ENCODE measurements at places on chromosomes 1 and 21. TPM values are rescaled to one million over a fixed set of nuclear protein-coding genes. Genes with fewer than 3 reads are reported as not detected.

DNA sequence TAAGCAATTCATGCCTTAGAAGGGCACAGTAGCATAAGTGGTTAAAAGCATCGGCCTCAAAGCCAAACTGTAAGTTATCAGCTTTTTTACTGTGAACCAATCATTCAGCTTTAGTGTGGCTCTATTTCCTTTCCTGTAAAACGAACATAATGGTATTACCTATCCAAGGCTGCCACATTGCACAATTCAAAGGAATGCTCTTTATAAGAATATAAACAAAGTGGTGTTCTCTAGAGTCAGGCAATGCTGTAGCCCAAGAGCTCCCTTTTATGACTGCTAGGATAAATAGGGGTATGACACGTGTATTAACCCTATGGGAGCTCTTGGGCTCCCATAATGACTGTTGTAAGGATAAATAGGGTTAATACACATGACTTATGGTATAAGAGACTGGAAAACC lies 25.4 kb downstream of the INTS7 start:
- ATAC-seq, result no peak

GRCh38 chr1:226131639-226132038 lies 54.9 kb downstream of the ACBD3 start:
- ATAC-seq, result no peak

DNA sequence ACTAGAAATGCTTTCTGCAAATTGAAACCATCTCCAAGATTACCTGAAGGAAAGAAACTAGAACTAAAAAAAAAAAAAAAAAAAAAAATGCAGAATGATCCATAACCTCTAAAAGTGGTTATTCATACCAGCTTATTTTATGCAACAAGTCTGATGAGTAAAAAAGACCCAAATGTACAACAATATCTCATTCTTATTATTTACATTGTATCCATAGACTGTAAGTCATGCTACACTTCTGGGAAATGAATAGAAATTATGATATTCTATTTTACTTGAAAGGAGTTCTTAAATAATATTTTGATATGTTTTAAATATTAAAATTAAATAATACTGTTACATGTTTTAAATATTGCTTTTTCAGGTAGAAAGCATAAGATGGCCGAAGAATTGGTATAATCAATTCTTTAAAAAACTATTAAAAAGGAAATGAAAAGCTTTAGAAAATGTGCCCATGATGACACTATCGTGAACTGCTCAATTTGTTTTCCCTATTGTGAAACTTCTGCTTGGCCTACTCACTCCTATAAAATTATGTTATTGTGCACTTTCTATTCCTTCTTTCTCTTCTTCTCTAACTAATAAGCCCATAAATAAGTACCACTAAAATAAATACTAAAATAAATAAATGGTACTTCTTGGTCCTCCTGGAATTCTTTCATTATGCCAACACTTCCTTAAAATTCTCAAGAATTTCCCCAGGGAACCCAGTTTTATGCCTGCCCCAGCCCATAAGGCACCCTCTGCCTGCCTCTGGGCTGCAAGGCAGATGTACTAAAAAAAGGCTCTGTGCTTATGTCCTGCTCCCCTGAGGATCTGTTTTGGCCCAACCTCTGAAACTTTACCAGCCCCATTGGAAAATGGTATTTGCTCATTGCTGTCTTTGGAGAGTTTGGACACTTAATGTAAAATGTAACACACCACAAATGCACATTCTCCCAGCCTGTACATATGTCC lies 18.1 kb downstream of the SAMSN1 start:
- ATAC-seq, result no peak

GRCh38 chr1:116503546-116504307 lies 67.1 kb downstream of the CD58 start:
- no peak for ATAC-seq

DNA sequence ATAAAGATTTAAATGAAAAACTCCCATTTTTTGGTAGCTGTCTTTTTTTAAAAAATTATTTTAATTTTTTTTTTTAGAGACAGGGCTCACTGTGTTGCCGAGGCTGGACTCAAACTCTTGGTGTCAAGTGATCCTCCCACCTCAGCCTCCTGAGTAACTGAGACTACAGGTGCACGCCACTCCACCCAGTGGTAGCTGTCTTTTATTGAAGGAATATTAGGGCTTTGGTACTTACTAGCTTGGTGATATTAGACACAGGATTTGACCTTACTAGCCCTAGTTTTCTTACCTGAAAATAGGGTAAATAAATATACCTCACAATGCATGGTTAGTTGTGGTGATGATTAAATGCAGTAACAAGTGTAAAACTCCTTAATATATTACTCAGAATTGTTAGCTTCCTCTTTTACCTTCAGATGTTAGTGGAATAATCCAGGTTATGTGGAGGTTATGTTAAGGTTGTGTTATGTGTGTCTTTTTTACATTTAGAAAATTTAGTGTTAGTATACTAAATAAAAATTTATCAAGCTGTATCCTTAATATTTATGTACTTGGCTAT lies 66.8 kb downstream of the PHACTR4 start:
- ATAC-seq, result no peak

GRCh38 chr1:244280859-244281258 lies 170.8 kb downstream of the ADSS2 start:
- ATAC-seq, result no peak

DNA sequence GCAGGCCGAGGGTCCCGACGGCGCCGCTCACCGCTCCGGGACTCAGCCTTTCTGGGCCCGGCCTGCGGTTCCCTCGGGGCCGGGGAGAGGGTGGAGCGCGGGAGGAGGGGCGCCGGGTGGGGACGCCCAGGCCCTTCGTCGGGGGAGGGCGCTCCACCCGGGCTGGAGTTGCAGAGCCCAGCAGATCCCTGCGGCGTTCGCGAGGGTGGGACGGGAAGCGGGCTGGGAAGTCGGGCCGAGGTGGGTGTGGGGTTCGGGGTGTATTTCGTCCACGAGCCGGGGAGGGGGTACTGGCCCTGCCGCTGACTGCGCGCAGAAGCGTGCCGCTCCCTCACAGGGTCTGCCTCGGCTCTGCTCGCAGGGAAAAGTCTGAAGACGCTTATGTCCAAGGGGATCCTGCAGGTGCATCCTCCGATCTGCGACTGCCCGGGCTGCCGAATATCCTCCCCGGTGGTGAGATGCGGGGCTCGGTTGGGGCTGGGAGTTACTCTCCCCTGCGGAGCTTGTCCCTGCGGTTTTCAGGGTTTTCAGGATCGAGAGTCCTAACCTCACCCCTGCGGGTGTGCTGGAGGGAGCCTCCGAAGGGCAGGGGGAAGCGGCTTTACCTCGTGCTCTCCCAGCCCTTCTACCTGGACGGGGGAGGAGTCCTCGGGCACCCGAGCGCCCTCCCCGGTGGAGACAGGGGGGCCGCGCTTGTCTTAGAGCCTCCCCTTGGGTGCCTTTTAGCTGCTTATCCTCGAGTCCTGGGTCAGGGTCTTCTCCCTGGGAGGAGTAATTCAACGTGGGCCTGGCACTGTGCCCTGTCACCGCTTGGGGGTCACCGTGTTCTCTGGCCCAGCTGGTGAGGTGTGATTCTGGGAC lies 2.1 kb downstream of the SAMD11 start:
- peak; percentile 26 for ATAC-seq

GRCh38 chr1:48017716-48018115 lies 20.5 kb upstream of the TRABD2B start:
- peak; percentile 16 for ATAC-seq

DNA sequence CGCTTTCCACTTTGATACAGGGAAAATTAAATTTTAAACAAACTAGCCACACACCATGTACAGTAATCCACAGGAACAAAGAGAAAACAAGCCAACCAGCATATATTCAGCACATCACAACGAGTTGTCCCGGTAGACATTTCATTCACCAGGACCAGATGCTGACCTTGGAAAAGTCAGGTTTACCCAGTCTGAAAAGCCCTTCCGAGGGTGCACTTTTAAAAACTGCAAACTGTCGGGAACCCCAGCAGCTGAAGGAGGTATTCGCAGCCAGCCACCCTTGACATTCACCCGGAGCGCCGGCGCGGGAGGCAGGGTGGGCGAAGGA lies 1.2 kb downstream of the MCOLN3 start:
- no peak for ATAC-seq

DNA sequence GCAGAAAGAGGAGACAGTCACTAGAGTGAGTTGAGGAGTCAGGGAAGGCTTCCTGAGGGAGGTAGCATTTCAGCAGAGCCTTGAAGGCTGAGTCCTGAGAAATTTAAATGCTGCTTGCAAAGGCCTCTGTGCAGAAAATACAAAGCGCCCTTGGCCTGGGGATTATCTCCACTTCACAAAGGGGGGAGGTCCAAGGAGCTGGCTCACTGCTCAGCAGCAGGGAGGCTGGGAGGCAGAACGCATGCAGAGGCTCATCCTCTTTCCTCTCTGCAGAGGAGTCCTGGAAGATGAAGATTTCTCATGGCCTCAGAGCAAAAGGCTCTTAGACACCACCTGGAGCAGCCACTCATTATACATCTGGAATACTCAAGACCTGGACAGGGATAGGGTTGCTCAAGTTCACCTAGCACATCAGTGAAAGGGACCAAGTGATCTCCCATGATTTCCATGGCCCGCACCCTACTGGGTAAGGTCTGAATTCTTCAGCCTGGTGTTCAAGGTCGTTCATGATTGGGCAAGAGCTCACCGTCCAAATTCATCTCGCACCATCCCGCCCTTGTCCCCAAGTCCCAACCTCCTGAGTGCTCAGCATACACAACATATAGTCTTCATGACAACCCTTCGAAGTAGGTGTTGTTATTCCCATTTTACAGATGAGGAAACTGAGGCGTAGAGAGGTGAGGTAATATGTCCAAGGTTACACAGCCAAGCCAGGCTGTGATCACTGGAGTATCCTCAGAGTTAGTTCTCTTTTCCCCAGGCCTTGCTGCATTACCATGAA lies 9.0 kb downstream of the SLC1A7 start:
- ATAC-seq, result no peak

- ATAC-seq, result no peak
Measured at GRCh38 chr1:43334453-43335205, 3.0 kb upstream of the MPL start.

DNA sequence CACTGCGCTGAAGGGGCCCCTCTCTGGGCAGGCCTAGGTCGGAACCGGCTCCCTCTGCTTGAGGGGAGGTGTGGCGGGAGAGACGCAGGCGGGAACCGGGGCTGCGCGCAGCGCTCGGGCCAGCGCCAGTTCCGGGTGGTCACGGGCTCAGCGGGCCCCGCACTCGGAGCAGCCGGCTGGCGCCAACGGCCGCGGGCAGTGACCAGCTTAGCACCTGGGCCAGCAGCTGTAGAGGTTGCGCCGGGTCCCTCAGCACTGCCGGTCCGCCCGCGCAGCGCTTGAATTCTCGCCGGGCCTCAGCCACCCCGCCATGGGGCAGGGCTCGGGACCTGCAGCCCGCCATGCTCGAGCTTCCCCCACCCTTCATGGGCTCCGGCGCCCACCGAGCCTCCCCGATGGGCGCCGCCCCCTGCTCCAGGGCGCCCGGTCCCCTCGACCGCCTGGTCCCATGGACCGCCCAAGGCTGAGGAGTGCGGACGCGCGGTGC lies 254.6 kb downstream of the COL11A1 start:
- no peak for ATAC-seq

DNA sequence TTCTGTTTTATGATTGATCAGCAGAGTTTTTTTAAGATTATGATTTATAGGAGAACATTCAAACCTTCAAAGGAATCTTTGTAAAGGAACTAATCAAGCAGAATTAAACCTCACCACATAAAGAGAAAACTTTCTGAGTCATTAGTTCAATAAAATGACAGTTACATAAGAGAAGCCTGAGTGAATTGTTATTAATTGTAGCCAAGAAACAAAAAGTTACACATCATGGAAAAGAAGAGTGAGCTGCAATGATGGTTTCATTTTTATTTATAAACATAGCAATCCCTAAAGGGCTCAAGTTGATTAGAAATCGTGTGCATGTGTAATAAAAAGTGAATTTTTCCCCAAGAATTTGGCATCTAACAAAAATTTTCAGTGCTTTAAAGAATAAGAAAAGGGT lies 731.4 kb downstream of the LTN1 start:
- ATAC-seq, result no peak

DNA sequence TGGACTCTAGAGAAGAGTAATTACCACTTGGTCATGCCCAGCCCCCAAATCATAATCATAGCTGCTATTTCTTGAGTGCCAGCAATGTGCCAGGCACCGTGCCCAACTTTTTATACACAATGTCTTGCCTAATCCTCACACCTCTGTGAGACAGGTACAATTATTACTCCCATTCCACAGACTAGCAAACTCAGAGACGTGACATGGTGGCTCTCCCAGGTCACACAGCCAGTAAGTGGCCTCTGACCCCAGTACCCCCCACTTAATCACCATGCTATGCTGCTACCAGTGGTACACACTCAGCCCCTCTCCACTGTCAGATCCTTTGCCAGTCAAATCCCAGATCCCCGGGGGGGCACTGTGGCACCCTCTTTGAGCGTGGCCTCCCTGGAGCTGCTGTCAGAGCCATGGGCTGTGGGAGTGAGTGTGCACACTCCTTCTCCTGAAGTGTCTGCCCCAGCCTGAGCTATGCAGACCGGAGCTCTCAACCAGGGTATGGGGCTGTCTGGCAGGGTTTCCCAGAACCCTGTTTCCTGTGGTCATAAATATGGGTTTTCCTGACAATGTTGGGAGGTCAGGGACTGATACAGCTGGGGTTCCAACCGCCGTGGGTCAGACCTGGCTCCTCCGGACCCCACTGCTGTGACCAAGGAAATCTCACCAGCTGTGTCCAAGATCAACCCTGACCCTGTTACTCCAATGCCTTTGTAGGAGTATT lies 51.8 kb downstream of the LACTBL1 start:
- ATAC-seq, result no peak

DNA sequence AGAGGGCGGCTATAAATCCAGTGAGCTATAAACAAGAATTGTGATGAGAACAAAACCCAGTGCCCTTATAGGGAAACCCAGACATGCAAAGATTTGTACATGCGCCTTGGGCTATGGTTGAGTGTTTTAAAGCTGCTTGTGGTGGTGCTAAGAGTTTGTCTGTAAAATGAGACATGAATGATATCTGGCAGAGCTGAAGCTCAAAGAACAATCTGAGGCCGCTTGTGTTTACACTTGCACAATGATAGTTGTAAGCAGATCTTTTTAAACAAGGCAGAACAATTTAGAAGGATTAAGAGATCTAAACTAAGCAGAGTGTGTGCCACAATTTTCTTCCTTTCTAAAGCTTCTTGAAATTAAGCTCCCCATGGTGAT lies 80.4 kb upstream of the ADAMTS5 start:
- ATAC-seq, result no peak

The GPR52 gene
- 1.4 TPM for total RNA-seq

The CELA3A gene
- total RNA-seq, result 0.84 TPM

The SIM2 gene
- total RNA-seq, result 0.36 TPM

The BRINP2 gene
- total RNA-seq, result 4.0 TPM

The MAN1C1 gene
- total RNA-seq, result 1.9 TPM

The ARHGAP30 gene
- 1.4 TPM for total RNA-seq

The SELP gene
- total RNA-seq, result not detected

All from motor neuron (in vitro differentiated cells).